EH (cell line): ENCODE measurements at places on chromosomes 13 and 19.

- DNase-seq = no peak
Measured at GRCh38 chr13:113559901-113560644, 24.5 kb upstream of the TFDP1 start.

- DNase-seq = no peak
Measured at GRCh38 chr13:25503856-25504255, 132.1 kb downstream of the ATP8A2 start.

DNA sequence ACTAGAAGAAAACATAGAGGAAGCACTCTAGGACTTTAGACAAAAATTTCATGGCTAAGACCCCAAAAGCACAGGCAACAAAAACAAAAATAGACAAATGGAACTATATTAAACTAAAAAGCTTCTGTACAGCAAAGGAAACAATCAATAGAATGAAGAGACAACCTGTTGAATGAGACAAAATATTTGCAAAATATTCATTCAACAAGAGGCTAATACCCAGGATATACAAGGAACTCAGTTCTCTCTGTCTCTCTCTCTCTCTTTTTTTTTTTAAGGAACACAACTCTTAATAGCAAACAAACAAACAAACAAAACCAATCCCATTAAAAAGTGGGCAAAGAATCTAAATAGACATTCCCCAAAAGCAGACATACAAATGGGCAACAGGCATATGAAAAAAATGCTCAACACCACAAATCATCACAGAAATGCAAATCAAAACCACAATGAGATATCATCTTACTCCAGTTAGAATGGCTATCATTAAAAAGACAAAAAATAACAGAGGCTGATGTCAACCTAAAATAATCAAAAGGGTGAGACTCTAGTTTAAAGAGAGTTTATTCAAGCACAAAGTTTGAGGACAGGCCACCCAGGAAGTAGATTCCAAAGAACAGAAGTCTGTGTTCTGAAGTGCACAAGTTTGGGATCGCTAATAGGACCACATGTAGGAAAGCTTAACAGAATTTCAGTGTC, 27.1 kb upstream of the SLC7A9 start:
- DNase-seq = peak; percentile 71

- no peak for DNase-seq
Measured at GRCh38 chr13:50248516-50249143, 233.4 kb downstream of the KCNRG start.

DNA sequence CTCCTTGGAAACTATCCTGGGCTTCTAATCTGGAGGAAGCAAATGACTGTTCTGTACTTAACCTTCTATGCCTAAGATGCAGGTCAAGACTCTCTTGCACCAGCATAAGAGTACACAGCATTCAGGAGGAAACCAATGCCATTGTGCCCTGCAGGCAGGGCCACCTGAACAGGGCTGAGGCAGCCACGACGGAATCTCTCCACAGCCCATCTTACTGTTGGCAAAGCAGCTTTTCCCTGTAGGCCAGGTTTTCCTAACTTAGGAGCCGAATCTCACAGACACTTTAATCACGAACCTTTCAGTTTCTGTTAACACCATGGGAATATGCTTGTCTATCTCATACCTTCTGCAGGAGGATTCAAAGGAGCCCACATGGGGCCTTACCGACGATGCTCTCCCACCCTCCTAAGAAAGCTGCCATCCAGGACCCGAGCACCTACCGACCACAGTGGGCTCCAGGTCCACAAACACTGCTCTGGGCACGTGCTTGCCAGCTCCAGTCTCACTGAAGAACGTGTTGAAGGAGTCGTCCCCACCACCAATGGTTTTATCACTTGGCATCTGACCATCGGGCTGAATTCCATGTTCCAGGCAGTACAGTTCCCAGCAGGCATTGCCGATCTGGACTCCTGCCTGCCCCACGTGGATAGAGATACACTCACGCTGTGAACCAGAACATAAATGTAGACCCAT, 2.6 kb downstream of the TUBA3C start:
- no peak for DNase-seq

DNA sequence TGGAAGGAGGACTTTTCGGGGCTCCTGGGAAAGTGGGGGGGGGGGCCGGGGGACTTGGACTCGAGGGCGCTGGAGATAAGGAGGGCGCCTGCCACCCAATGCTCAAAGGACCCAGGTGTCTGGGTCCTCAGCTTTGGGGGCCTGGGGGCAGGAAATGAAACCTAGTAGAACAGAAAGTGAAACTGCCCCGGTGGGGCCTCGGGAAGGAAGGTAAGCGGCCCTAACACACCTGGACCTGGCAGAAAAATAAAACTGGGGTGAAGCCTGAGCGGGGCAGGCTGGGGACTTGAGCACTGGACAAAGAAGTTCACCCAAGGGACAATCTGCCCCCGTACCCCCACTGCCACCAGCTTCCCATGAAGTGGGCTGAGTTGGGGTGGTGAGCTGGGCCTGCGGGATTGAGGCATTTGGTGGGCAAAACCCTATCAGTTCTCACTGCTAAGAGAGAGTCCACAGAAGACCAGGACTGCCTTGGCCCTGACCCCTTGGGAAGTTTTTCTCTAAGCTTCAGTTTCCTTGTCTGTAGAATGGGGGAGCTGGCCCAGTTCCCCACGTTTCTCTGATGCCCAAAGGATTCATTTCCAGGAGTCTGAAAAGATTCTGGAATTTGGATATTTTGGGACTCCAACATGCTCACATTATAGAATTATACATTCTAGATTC, 2.3 kb downstream of the PRKD2 start:
- no peak for DNase-seq

- no peak for DNase-seq
Measured at GRCh38 chr13:106361621-106362020, 173.8 kb downstream of the EFNB2 start.

DNA sequence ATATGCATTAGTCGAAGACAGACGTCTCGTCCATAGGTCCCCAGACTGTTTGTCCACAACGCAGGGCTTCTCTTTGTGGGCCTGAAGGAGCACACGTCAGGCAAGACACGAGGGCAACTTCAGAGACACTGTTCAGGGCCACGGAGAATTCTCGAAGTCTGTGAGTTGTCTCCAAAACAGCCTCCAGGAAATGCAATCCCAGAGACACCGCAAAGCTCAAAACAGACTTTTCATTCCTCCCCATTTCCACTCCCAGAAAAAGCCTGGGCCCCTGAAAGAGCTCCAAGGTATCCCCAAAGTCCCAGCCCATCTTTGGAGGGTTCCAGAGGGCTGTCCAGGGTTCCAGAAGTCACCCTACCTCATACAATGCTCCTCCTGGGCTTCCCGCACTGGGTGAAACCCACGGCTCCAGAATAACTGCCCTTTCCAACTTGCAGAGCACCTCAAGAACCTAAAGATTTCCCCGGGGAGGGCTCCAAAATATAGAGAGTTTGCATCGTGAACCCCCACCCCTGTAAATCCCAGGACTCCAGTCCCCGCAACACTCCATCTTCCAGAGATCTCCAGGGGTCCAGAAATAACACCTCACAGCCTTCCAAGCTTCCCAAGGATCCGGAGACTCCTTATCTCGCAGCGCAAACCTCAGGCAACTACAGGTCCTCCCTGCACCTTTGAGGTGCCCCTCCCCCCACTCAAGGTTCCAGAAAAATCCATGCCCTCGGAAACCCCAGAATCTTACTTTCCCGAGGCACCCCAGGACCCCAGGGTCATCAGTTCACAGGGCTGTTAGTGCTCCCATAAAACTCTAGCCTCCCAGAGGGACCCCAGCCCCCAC, 687 bp upstream of the FTL start:
- DNase-seq = peak; percentile 77

- DNase-seq = peak; percentile 80
Measured at GRCh38 chr13:110799246-110800236, 86.0 kb downstream of the ING1 start.

GRCh38 chr19:39413272-39413910, 922 bp downstream of the PLEKHG2 start:
- DNase-seq = peak; percentile 64

GRCh38 chr13:76808927-76809326, 77.3 kb downstream of the KCTD12 start:
- no peak for DNase-seq

GRCh38 chr19:604355-604754, 14.7 kb downstream of the HCN2 start:
- DNase-seq = no peak

GRCh38 chr19:45352062-45352461, 11.5 kb downstream of the KLC3 start:
- DNase-seq = no peak

DNA sequence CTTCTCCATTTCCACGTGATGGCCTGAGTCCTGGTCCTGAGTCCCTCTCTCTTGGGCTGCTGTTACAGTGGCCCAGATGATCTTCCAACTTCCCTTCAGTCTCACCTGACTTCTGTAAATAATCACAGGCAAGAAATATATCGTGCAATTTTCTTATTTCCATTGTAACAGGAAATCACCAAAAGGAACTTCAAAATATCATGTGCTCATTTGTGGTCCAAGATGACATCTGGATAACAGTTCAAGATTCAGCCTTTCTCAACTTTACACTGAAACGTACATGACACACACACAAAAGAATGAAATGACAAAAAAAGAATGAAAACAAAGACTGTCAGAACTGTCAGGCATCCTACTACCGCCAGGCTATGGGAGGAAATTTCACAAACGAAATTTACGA, 22.0 kb upstream of the RAP2A start:
- DNase-seq = no peak

- DNase-seq = no peak
Measured at GRCh38 chr13:38752686-38753085, 65.8 kb downstream of the FREM2 start.

DNA sequence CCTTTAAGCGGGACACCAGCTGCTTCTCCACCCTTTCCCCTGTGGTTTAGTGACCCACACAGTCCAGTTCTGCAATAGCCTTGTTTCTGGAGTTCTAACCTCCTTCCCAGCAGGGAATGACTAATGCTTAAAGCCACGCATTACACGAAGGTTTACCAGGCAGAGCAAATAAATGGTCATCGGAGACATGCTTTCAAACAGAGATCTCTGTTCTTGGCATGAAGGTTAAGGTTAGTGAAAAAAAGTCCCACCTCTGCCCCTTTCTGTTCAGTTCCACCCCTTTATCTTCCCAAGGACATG, 25.3 kb upstream of the MEDAG start:
- DNase-seq = peak; percentile 94

DNA sequence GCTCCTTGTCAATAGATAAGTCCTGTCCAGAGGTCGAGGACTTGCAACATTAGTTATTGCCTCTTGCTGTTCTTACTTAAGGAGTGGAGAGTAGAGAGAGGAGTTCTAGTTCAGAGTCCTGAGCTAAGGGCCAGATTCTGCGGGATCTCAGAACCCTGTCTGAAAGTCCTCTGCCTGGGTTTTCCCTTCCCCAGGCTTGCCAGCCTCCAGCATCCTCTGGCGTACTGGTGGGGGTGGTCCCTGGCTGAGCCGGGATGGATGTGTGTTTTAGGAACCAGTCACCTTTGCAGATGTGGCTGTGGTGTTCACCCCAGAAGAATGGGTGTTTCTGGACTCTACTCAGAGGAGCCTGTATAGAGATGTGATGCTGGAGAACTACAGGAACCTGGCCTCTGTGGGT, 26.0 kb downstream of the ZNF333 start:
- no peak for DNase-seq

GRCh38 chr19:18596752-18597157, 8.2 kb downstream of the REX1BD start:
- DNase-seq = peak; percentile 17

DNA sequence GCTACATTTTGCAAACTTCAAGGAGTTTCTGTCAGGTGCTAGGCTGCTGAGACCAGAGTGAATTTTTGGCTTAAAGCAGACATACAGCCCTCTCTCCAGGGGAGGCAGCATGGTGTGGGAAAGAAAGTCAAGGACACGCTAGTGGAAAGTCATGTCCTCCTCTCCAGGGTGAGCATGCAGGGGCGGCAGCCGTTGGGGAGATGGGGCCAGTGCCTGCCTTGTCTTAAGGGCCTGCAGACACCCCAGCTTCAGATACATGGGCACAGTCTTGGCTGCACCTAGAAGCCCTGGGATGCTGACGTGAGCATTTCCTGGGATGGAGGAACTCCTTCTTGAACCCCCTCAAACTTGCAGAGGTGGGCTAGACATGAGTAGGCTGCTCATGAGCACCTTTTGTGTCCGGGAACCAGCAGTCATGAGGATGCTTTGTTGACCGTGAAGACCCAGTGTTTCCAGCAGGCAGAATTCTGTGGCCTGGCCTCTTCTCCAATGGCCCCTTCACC, 43.3 kb upstream of the PEPD start:
- no peak for DNase-seq

GRCh38 chr19:49585023-49585422, 3.9 kb downstream of the PRRG2 start:
- DNase-seq = no peak

- no peak for DNase-seq
Measured at GRCh38 chr19:10372690-10373089, 7.7 kb downstream of the TYK2 start.

DNA sequence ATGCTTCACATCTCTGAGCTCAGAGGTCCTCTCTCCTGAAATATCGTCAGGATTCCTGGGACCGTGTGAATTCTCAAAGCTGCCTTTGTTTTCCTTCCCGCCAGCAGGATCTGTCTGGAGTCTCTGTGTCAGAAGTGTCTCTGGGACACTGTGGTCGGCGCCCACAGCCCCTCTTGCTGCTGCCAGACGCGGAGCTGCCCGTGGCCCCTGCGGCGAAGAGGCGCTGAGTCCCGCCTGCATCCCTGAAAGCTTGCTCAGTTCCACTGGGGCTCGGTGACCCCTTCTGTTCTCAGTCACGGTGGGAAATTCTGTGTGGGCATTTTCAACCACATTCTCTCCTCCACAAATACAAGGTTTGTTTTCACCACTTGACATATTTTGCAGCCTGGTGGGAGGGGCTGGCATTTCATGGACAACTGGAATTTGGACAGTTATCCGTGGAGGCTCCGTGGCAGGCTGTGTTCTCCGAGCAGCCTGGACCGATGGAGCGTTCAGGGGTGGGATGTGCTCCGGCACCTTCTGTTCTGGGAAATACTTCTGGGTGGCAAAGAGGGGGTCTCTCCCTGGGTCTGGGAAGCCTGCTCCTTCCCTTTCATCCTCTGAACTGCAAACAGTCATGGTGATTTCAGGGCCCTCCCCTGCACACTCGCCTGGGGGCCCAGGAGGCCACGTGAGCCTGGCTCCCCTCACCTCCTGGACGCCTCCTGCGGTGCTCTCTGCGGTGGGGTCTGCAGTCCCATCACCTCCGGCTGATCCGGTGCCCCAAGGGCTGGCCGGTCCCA, 42.6 kb upstream of the GRTP1 start:
- DNase-seq = no peak

- DNase-seq = no peak
Measured at GRCh38 chr13:24725379-24725778, 38.6 kb upstream of the RNF17 start.
